GM12864 (cell line): ENCODE measurements at places on chromosomes 1 and 21.

DNA sequence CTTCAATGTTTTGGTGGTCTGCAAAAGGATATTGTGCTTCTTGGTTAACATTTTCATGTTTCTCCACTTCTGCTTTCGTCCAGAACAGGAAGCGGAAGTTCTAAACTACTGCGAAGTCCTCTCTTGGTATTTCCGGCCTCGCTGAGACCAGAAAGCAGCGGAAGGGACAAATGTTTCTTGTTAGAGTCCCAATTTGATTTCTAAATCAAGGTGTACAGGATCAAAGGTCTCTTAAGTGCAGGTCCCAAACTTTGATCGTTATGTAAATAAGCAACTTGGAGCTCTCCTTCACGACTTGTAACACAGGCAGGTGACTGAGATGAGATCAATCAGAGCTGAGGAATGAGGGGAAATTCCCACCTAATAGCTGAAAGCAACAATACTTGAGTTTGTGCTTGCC, 40.1 kb upstream of the HMCN1 start:
- DNase-seq = peak; percentile 69

DNA sequence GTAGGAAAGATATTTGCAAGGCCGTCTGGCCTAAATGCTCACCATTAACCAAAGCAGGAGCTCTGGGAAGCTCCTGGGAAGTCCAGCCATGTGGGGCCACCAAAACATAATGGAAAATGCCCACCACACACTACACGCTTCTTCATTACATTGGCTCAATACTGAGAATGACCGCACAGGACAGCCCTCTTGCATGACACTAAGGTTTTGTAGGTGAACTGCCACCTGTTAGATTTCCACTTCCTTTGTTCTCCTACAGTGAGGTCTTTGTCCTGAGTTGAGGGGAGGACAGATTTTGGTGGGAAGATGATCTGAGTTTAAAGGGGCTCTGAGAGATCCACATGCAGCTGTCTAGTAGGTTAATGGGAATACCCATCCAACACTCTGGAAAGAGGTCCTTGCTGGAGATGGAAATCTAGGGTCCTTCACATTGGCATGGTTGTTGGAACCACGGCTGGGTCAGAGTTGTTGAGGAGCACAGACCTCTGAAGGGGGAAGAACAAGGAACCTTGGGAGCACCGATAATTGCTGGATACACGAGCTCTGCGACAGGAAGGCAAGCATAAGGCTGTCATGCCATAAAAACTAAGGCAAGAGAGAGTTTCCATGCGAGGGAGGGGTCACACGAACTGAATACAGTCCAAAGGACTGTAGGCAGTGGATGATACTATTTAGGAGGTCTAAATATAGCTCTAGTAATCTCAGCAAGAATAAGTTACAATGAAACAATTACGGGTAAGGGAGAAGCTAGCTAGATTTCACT, 105.5 kb upstream of the IRF2BP2 start:
- DNase-seq = no peak

- no peak for DNase-seq
These were observed at the start of gene C1orf116 for GRCh38 chr1:207032528-207033017. C1orf116 (minus strand) TSS chr1:207032756; CDS start chr1:207027598, 5,158 bp downstream.

GRCh38 chr1:9166289-9167235, 37.7 kb upstream of the GPR157 start:
- no peak for DNase-seq

DNA sequence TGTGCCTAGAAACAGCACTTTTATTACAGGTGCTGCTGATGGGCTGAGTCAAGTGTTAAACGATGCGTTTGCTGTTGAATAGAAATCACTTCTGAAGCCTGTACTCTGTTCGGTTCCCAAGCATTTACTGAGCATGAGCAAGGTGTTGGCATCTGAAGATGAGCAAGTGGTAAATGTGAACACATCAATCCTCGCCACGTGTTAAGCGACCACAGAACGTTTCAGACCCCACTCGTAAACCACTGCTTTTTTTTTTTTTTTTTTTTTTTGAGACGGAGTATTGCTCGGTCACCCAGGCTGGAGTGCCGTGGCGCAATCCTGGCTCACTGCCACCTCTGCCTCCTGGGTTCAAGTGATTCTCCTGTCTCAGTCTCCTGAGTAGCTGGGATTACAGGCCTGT, 241.2 kb downstream of the SETD4 start:
- DNase-seq = no peak
